ENCODE measurements at places on chromosomes 1 and 21.
A peak's percentile ranks its signal among the peaks of the same experiment; 100 is the strongest.

GRCh38 chr1:178093951-178094738 is at the start of gene RASAL2:
Gene RASAL2, plus strand, starts transcription at chr1:178094104. Its CDS starts 389 bp downstream, at chr1:178094493.
- DNase-seq = no peak

DNA sequence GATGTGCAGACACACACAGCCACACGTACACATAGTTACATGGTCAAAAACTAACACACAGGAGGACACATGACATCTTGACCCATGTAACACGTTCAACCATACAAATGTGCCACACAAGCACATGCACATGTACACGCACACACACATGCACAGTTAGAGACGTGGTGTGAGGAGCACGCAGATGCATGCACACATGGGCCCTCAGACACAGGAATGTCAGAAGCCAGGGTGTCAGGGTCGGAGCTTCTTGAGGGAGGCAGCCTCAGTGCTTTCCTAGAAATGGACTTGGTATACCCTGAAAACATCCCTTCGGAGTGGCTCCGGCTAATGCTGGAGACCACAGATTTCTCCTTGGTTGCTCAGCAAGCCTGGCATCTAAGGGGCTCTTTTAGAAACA is 114.3 kb downstream of the DMRTB1 start:
- no peak for DNase-seq

DNA sequence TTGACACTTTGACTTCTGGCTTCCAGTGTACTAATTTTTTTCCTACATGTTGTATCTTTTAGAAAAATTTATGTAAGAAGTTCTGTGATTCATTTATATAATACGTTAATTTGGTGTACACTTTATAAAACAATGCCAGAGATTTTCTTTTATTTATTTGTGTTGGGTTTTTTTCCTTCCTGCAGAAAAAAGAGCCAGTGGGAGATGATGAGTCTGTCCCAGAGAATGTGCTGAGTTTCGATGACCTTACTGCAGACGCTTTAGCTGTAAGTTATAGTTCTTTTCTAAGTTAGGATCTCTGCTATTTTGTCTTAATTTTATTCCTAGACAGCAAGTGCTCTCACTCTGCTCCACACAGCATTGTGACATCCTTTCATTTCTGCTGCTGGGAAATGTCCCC is 14.4 kb downstream of the SARS1 start:
- DNase-seq = no peak

DNA sequence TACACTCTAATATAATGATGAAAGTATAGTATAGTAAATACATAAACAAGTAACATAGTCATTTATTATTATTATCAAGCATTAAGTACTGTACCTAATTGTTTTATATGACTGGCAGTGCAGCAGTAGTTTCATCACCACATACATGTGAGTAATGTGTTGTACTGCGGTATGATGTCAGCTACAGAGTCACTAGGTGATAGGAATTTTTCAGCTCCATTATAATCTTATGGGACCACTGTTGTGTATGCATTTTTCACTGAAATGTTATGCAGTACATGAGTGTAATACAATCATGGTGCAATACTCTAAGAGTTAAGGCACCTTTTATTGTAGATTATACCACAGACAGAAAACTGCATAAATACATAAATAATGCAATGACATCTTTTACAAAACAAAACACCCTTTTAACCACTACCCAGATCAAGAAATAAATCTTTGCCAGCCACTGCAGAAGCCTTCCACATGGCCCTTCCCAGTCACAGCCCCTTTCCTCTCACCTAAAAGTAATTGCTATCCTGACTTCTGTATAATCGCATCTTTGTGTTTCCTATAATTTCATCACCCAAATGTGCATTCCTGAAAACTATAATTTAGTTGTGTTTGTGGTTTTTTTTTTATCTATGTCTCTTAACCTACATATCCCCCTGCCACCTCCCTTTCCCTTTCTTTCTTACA is 16.3 kb downstream of the ABCD3 start:
- DNase-seq = no peak

DNA sequence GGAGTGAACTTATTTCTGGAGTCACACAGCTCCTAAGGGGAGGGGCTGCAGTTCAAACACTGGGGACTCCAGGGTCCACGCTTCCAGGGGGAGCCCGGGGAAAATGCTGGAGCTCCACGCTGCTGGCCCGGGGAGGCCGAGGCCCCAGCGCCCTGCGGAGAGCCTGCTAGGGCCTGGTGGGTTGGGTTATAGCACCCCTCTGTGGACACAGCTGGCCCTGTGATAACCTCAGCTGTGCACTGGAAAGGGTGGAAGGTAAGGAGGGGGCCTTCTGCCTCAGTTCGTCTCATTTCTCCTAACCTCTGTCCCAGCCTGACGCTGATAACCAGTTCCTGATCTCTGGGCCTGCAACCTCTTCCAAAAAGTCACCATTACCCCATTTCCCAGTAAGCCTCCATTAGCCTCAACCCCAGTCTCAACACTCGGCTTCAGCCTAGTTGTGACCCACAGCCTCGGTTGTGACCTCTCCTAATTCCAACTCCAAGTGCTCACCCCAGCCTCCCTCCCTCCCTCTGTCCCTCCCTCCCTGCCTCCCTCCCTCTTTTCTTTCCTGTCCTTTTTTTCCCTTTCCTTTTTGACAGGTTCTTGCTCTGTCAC is 7.1 kb downstream of the NBL1 start:
- no peak for DNase-seq

DNA sequence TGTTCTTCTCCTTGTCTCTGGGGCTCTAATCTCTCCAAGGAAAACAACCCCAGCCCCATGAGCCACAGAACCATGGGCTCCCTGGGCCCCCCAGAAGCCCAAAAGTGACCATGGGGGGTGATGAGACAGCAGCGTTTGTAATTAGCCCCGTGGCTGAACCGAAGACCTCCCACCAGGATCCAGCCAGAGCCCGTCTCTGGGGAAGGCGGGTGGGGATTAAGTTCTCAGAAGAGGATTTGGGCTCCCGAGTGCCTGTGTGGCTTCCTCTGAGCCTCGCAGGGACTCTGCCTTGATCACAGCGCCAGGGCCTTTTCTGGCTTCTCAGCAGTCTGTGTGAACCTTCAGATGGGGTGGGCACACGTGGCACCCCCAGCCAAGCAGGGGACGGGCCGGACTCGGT is 77.0 kb downstream of the ALPL start:
- DNase-seq = no peak

DNA sequence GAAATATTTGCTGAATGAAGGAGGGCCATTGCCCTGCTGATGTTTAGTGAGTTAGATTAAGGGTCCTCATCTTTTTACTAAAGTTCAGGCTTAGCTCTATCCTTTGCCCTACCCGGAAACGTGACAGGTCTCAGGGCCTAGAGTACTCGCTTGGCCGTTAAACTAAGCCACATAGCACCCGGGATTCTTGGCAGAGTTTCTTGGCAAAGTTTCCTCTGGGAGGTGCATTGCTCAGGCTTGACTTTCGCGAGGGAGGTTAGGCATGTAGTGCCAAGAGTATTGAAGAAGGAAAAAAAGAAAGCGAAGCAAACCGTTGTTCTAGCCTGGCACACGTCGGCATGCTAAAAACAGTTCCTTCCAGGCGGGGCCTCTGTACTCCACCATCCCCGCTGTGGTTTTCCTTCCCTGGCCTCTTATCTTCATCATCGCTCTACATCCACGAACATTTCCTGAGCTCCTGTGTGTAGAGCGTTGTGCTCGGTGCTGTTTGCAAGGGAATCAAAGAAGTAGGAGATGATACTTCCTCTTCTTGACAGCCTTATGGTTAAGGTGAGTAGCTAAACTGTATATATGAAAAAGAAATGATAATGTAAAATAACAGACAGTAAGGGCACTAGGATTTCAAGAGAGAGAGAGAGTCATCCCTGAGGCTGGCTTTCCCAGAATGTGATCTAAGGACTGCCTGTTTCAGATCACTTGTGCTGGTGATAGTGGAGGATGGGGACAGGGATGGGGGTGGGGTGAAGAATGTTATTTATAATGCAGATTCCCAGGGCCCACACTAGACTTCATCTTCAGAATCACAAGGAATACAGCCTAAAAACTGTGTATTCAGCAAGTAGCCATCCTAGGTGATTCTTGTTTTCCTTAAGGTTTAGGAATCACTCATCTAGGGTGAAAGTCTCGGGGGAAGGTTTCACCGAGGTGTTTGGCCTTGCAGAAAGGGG is 18.8 kb downstream of the RNF220 start:
- DNase-seq = peak; percentile 28

DNA sequence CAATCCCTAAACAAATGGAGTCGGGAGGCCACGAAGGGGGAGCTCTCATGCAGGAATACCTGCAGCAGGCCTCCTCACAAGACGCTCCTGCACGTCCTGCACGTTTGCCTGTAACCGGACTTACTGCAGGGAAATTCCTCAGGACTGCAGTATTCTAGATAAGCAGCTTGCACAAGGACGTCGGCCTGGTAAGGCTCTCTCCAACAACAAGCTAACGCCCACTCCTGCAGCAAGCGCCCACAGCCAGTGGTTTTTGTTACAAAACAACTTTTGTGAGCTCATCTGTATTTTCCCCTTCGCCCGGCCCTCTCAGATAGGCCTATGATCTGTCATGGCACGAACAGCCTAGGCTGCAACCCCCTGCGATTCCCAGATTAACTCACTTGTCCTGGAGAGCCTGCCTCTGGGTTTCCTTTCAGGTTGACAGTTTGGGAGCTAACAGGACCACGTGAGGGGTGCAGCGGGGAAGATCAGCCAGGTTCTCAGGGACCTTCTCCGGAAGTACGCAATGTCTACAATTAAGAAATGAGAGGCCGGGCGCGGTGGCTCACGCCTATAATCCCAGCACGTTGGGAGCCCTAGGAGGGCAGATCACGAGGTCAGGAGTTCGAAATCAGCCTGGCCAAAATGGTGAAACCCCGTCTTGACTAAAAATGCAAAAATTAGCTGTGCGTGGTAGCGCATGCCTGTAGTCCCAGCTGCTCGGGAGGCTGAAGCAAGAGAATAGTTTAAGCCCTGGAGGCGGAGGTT is 921 bp upstream of the MIB2 start:
- DNase-seq = no peak

DNA sequence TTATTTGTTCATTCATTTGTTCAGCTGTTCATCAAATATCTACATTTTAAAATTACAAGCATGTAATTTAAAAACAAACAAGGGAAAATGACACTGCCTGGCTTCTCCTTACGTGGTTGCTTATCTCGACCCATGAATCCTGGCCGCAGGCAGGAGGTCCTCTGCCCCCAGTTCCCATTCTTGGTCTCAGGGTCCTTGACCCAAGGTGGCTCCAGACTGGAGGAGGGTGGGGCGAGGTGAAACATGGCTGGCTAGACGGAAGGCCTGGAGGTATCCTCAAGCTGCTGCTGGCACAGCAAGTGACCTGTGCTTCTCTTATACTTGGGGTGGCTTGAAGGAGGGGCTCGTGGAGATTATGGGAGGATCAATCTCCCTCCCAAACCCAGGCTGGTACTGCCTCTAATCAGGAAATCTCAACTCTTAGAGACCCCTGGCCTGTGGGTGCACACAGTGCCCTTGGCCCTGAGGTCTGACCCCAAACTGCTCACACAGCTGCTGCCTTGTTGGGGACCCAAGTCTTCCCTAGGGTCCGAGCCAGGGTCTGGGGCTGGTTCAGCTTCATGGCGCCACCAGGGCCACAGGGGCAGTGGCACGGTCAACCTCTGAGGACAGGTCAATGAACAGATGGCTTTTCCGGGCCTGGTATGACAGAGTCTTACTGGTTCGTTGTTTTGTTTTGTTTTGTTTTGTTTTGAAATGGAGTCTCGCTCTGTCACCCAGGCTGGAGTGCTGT is 63.7 kb downstream of the SCCPDH start:
- DNase-seq = no peak

DNA sequence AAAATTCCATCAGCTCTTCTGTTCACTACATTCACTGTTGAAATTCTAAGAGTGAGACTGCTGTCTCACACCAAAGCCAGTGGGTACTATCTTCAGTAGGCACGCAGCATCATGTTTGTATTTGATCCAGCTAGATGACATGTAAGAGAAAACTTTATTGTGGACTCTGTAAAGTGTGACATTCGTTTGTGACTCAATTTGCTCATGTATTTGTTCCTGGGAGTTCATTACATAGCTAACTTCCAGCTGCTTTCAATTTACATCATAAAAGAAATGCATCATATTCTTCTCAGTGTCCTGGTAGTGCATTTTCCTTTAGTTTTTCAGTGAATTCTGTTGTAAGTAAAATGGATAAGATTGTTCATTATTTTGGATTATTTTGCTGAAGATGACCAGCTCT is 31.4 kb downstream of the CTH start:
- DNase-seq = no peak

DNA sequence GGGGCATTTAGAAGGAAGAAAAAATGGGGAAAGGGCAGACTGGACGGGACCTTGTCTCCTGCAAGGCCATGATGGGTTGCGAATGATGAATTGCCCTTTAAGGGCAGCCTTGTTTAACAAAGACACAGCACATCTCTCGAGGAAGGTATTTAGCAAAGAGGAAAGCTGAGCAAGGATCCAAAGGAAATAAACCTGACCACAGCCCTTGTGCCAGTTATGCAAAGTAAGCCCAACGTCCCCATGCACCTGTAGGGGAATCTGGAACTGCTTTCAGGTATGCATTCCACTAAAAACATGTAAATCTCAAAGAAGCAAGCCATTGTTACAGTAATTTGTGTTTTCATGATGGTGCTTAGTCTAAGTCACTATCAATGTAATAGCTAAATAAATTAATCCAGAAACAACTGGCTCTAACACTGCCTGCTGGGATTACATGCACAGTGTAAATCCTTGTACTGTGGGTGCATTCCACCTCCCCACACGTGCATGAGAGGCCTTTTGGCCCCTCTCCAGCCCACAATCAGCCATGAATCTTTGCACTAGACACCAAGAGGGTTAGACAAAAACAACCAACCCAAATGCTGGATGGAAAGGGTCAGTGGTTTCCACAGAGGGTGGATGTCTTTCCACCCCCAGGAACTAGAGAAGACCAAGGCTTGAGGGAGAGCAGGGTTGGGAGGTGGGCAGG is 228.8 kb upstream of the KAZN start:
- DNase-seq = no peak

DNA sequence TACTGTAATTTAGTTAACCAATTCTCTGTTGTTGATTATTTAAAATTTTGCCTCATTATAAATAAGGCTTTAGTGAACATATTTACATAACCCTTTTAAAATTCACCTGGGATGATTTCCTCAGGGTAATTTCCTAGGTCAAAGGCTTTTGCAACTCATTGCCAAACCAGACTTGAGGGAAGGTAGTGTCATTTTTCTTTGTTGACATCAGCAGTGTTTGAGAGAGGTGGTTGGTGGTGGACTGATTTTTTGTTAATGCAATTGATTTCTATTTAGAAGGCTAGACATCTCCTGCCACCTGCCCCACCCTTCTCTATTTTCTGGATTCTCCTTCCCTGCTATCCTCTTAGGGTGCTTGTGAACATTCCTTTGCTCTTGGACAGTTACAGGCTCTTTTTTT is 116.8 kb downstream of the HHAT start:
- DNase-seq = no peak
